Esophagus squamous epithelium (tissue), 5 donors: ENCODE measurements at places on chromosomes 13 and 19.
A peak's percentile ranks its signal among the peaks of the same experiment; 100 is the strongest.

GRCh38 chr13:100673376-100673712, 1.3 kb downstream of the TMTC4 start:
- peaks cover 32% of the 10 kb centered on the region for H3K4me1 ChIP-seq
- peak overlapping the region; percentile 80 for H3K4me3 ChIP-seq
- no peaks in the 10 kb centered on the region for H3K27me3 ChIP-seq
- no peak for DNase-seq
- H3K27ac ChIP-seq, result peak overlapping the region; percentile 79

GRCh38 chr13:105089858-105090643, 1445.4 kb downstream of the EFNB2 start:
- no peaks in the 10 kb centered on the region for H3K36me3 ChIP-seq
- H3K4me3 ChIP-seq, result no peak overlapping the region
- DNase-seq, result no peak
- no peaks in the 10 kb centered on the region for H3K27me3 ChIP-seq

GRCh38 chr13:96795670-96796069, 198.6 kb downstream of the OXGR1 start:
- no peaks in the 10 kb centered on the region for H3K36me3 ChIP-seq
- no peak overlapping the region for H3K4me3 ChIP-seq
- H3K27me3 ChIP-seq, result no peaks in the 10 kb centered on the region
- DNase-seq, result no peak
- no peaks in the 10 kb centered on the region for H3K4me1 ChIP-seq

DNA sequence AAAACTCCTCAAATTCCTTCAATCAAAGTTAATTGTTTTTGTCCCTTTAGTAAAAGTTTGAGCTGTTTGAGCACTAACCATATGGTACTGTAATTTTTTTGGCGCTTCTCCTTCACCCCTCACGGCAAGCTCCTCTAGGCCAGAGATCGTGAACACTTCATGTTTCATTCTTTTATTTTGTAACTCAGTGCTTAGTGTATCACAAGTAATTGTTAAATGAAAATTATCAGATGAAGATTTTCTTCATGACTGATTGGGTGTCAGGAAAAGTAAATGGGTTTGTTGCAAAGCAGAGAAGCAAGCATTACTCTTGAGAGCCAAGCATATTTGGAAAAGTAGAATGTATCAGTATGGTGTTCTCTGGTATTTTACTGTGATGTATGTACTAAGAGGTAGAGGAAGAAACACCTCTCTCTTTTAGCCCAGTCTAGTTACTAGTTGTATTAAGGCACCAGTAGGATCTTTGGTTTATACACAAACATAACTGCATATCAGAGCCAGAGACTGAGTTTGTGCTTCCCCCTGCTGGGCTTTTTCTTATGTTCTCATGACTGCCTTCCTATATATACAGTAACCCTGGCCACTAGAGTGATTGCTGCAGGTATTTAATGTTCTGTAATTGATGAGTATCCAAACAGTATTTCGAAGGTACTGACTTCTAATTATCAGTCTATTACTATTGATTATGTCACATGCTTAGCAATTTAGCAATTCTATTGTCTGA, 202.3 kb upstream of the KLHL1 start:
- H3K4me1 ChIP-seq, result no peaks in the 10 kb centered on the region
- H3K4me3 ChIP-seq, result no peak overlapping the region
- no peak for DNase-seq
- H3K27me3 ChIP-seq, result no peaks in the 10 kb centered on the region
- H3K27ac ChIP-seq, result no peak overlapping the region

DNA sequence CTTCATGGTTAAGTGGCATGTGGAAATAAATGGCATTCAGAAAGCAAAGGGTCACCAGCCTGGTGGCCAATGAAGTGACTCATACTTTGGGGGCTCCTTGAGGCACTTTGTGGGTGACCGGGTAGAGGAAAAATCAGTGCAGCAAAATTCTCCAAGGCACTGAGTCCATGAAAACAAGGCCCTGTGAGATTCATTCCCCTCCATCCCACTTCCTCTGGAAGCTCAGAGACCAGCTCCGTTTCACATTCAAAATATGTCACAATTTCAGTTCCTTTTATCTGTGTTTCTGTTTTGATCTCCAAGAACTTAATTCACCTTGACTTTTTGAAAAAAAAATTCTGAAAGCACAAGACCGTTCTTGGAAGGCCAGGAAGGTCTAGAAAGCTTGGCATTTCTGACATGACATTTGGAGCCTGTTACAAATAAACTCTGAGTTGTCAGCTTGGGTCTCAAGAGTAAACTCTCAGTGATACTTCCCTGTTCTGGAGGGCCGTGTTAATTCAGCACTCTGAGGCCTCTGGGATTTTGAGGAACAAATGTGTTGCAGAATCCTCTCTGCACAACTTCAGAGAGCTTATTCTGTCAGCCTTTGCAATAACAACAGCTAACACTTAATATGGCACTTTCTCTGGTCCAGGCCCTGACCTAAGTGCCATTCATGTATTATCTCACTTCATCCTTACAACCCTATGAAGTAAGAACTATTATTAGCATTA, 6.8 kb downstream of the CYSLTR2 start:
- no peak overlapping the region for H3K27ac ChIP-seq
- H3K4me1 ChIP-seq, result no peaks in the 10 kb centered on the region
- no peaks in the 10 kb centered on the region for H3K27me3 ChIP-seq
- no peaks in the 10 kb centered on the region for H3K36me3 ChIP-seq

DNA sequence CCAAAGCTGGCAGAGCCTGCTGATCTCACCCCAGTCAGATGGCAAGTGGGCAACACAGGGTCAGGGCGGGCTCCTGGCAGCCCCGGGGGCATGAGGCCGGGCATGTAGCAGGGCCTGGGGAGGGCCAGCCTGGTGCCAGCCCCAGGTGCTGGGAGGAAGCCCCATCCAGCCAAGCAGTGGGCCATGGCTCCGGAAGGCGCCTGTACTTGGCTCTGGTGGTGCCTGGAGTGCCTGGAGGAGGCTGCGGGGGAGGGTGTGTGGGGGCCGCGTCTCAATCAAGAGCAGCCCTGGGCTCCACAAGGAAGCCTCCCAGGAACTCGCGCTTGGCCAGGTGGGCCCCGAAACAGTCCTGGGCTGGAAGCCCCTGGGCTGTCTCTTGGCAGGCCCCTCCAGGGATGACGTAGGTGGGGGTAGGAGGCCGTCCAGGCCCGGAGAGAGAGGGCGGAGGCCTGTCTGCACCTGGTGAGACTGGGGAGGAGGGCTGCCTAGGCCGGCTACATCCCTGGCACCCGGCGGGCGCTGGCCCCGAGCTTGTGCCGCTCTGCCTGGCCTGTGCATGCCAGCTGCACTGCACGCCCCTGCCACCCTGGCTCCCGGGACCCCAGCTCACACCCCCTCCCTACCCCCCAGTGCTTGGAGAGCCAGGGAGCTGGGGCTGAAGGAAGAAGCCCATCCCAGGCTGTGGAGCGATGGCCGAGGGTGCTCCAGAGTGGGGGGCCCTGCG, 45.9 kb downstream of the COMP start:
- peaks cover 4% of the 10 kb centered on the region for H3K4me1 ChIP-seq
- no peak for DNase-seq
- peaks cover 7% of the 10 kb centered on the region for H3K36me3 ChIP-seq
- no peaks in the 10 kb centered on the region for H3K27me3 ChIP-seq

GRCh38 chr19:18921593-18921992, 2.1 kb downstream of the DDX49 start:
- no peaks in the 10 kb centered on the region for H3K27me3 ChIP-seq
- DNase-seq, result no peak
- peaks cover 37% of the 10 kb centered on the region for H3K36me3 ChIP-seq
- no peak overlapping the region for H3K4me3 ChIP-seq

DNA sequence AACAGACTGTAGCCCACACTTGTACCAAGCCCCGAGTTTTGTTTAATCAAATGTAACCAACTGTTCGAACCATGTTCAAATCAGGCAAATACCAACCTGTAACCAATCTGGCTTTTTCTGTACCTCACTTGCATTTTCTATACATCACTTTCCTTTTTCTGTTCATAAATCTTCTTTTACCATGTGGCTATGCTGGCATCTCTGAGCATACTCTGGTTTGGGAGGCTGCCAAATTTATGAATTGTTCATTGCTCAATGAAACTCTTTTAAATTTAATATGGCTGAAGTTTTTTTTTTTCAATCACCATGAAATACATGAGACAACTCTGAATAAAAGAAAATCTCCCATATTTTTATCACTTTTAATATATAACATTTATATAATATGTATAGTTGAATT, 256.1 kb downstream of the SLITRK6 start:
- no peaks in the 10 kb centered on the region for H3K27me3 ChIP-seq
- H3K36me3 ChIP-seq, result no peaks in the 10 kb centered on the region
- no peak for DNase-seq

DNA sequence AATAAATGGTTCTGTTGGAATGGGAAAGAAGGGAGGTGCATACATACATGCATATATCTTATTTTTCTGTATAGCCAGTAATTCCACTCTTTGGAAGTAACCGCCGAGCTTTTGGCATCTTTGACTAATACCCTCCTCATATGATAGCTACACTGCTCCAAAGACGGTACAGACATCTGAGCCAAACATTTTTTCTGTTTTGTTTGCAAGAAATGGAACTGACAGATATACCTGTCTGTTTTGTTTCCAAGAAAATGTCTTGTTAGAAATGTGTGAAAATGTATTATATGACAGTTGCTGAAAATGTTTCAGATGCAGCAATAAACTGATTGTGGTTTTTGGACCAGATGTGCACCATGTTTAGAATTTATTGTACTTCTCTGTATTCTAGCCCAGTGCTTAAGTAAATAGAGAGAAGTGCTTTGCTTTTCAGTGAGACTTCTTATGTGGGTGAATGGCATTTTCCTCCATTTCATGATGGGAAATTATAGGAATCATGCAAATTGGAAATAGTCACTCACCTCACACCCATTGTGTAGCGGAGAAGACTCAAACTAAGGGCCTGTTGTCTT, 396.9 kb downstream of the KCNRG start:
- H3K36me3 ChIP-seq, result no peaks in the 10 kb centered on the region
- H3K4me1 ChIP-seq, result no peaks in the 10 kb centered on the region
- H3K27ac ChIP-seq, result no peak overlapping the region
- DNase-seq, result no peak
- H3K27me3 ChIP-seq, result no peaks in the 10 kb centered on the region
- H3K4me3 ChIP-seq, result no peak overlapping the region

DNA sequence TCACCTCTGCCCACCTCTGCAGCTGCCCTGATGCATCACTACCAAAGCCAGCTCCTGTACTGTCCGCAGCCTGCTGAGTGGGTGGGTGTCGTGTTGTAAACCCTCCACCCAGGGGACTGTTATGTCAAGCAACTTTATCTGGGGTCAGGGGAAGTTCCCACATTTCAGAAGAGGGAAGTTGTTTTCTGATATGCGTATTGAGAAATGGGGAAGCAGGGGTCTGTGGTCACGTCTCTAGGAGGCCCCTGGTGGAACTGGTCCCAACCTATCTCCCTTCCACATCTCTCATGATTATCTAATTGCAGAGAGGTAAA, 31.2 kb downstream of the CLEC17A start:
- no peaks in the 10 kb centered on the region for H3K4me1 ChIP-seq
- H3K27ac ChIP-seq, result no peak overlapping the region
- no peaks in the 10 kb centered on the region for H3K27me3 ChIP-seq

DNA sequence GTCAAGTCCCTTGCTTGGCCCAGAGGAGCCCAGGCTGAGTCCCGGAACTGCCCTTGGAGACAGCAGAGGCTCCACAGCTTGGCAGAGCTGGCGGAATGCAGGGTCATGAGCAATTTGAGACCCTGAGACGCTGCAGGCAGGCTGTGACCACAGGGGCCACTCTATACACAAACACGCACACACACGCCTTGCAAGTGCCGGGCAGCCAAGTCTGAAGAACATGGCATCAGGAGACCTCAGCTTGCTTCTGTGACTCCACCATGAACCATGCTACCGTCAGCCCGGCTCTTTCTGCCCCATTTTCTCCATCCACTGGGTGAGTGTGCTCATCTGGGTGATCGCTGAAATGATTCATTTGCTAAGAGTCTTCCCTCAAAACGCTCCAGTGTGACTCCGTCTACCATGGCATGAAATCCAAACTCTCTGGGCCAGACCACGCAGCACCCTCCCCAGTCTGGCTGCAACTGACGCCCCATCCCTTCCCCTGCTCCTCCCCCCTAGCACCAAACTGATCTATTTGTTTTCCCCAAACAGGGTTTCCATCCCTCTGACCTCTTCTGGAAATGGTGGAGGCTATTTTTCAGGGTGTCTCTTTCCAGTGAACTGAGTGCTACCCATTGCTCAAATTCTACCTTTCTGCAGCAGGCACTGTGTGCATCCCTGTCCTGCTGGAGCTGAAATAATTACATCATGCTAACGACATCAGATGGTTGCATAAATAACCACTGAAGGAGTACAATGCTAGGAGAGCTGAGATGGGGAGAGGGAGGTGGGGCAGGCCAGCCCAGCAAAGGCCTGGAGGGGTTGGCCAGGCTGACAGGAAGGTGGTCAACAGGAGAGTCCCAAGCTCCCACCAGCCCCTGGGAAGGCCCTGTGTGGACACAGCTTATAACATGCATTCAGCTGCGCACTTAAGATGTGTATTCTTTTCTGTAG, 3.1 kb downstream of the CARS2 start:
- no peak overlapping the region for H3K4me3 ChIP-seq
- peaks cover 53% of the 10 kb centered on the region for H3K4me1 ChIP-seq
- no peaks in the 10 kb centered on the region for H3K27me3 ChIP-seq
- H3K36me3 ChIP-seq, result peaks cover 57% of the 10 kb centered on the region
- no peak overlapping the region for H3K27ac ChIP-seq
- DNase-seq, result no peak

DNA sequence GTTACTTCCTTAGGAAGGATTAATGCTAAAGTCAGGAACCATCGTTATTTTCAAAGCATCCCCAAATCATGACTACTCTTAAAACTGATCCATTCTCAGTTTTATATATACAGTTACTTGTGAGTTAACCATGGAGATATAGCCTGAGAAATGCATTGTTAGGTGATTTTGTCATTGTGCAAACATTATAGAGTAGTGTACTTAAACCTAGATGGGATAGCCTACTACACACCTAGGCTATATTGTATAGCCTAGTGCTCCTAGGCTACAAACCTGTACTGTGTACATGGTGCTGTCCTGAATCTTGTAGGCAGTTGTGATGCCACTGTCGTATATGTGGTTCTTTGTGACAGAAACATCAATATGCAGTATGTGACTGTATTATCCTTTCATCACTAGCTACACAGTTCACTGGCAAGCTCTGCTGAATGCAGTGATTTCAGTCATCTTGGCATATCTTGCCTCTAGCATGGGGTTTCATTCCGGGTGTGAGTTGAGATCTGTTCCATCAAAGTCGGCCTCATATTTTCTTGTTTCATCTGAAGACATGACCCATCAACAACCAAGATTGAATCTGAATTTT, 45.3 kb downstream of the CDK8 start:
- no peaks in the 10 kb centered on the region for H3K36me3 ChIP-seq
- H3K27me3 ChIP-seq, result no peaks in the 10 kb centered on the region
- no peak for DNase-seq
- no peak overlapping the region for H3K27ac ChIP-seq
- H3K4me3 ChIP-seq, result no peak overlapping the region
- H3K4me1 ChIP-seq, result no peaks in the 10 kb centered on the region
